ENCODE measurements at places on chromosomes 4 and X.

GRCh38 chrX:4263030-4263803 is 549.8 kb upstream of the PRKX start:
- DNase-seq, result no peak

GRCh38 chrX:43880425-43880824 is 1.8 kb downstream of the MAOB start:
- no peak for DNase-seq

DNA sequence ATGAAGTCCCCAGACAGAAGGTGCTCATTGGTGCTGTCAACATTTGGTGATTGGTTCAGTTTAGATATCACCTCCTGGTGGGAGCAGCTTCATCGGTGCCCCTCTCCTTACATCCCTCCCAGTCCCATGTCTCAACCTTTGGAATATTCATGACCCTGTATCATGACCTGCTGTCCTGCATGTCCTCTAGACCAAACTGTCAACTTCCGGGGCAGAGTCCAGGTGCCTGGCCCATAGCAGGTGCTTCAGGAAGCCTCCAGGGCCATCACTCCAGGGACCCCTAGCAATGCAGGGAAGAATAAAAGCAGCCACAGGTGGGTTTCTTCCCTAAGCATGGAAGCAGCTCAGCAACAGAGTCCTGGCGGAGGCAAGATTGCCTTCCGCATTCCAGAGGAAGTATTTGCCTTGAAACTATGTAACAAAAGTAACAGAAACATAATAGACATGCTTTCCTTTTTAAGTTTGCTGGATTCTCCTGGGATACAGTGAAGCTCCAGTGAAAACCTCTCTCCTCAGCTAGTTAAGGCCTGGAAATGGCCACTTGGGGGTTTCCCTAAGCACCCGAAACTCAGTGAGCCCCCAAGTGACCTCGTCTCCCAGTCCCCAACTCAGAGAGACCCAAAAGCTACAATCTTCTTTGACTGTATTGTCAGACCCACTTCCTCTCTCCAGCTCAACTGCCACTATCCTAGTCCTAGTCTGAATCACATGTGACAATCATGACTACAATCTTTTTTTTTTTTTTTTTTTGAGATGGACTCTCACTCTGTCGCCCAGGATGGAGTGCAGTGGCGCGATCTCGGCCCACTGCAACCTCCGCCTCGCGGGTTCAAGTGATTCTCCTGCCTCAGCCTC is 1.3 kb upstream of the ATP6AP1 start:
- no peak for DNase-seq

DNA sequence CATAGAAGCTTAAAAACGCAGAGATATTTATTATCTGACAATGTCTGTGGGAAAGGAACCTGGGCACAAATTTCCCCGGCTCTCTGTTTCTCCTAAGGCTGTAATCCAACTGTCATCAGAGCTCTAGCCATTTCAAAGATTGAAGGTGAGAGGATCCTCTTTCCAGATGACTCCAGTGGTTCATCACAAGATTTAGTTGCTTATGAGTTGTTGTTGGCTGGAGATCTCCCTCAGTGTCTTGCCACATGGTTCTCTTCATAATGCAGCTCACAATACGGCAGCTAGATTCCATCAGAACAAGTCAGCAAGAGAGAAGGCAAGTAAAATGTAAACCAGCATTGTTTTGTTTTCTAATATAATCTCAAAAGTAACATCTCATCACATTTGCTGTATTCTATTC is 369.4 kb downstream of the GASK1B start:
- DNase-seq, result no peak

DNA sequence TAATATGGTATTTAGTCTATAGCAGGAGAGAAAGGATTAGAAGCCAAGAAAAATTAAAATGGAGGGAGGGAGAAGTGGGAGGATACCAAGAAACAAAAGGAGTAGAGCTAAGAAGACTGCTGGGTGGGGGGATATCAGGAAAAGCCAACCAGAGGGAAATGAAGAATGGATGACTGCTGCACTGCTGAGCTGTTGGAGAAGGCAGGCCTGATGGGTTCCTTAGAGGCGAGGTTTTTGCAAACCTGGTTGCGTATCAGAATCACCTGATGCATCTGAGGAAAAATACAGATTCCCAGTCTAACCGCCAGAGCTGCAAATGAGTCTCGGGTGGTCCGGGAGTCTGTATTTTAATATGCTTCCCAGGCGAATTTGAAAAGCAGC is 1.5 kb downstream of the PGRMC1 start:
- peak; percentile 25 for DNase-seq

GRCh38 chr4:57127361-57127760 is 17.2 kb upstream of the IGFBP7 start:
- no peak for DNase-seq

GRCh38 chrX:111811831-111812230 is 64.2 kb upstream of the TRPC5OS start:
- DNase-seq, result no peak
